ENCODE measurements at places on chromosomes 2 and 18. TPM values are rescaled to one million over a fixed set of nuclear protein-coding genes. Genes with fewer than 3 reads are reported as not detected.

DNA sequence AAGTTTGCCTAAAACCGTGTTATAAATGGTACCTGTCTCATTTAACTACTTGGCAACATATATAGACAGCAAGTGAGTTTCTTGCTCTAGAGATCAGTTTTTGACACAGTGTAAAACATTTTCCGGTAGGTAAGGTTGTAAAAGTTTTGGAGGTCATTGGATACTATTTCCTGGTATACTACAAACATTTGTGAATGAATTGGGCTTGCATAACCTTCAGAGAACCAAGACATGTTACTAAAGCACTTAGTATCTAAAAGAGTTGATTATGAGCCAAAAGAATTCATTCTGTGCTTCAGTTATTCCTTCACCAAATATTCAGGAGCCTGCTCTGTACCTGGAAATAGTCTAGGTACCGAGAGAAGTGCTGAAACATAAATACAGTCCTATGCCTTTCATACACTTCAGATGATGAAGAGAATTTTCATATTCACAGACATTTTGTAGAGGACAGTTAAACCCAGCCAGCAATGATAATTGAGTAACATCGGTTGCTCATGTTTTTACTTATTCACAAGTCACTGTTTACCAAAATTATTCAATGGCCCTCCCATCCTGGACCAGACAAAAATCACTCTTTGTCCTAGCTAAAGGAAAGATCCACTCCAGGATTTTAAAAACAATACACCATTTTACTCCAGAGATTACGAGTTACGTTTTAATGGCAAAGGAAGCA is 319.4 kb upstream of the RBMS1 start:
- peaks cover 4% of the 10 kb centered on the region for H3K27me3 ChIP-seq
- no peak overlapping the region for H3K27ac ChIP-seq
- H3K4me1 ChIP-seq, result no peaks in the 10 kb centered on the region
- no peak overlapping the region for H3K4me3 ChIP-seq
- H3K36me3 ChIP-seq, result no peaks in the 10 kb centered on the region

DNA sequence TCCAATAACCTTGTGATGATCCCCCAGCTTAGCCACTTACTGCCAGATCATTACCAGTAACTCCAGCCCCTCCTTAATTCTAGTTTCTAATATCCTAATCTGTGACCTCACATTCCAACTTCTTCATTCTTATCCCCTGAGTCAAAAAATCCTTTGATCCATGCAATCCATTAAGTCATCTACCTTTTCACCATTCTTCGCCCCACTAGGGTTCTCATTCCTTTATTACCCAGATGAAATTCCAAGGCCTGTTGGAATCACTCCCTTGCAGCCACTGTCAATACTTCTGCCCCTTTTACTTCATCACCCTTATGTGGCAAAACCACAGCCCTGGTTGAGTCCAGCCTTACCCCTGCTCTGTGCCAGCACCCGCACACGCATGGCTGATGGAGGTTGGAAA is 20.3 kb upstream of the IL36G start:
- H3K4me1 ChIP-seq, result no peaks in the 10 kb centered on the region
- DNase-seq, result no peak
- H3K27ac ChIP-seq, result no peak overlapping the region
- H3K4me3 ChIP-seq, result no peak overlapping the region
- H3K36me3 ChIP-seq, result no peaks in the 10 kb centered on the region
- H3K27me3 ChIP-seq, result peaks cover 22% of the 10 kb centered on the region

DNA sequence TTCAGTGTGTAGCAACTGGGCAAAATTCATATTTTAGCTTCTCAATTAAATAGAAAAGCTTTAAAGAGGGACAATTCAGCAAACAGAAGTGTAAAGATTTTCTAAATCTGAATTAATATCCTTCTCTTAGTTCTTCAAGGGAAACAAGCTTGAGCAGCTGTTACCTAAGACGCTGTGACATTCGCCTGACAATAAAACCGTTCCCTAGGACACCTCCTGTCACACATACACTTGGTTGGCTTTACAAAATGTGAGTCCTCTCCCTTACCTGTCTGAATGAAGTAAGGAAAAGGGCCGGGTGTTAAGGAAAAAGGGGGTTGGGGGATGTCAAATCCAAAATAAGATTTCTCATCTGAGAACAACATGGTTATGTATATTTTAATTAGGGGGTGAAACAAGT is 2.1 kb downstream of the SERTAD2 start:
- no peaks in the 10 kb centered on the region for H3K36me3 ChIP-seq
- DNase-seq, result no peak
- no peak overlapping the region for H3K27ac ChIP-seq

GRCh38 chr2:8357738-8358518 is 323.9 kb upstream of the ID2 start:
- H3K27ac ChIP-seq, result no peak overlapping the region
- H3K36me3 ChIP-seq, result no peaks in the 10 kb centered on the region
- no peaks in the 10 kb centered on the region for H3K4me1 ChIP-seq
- no peak for DNase-seq

- no peaks in the 10 kb centered on the region for H3K4me1 ChIP-seq
- H3K27me3 ChIP-seq, result no peaks in the 10 kb centered on the region
- H3K4me3 ChIP-seq, result no peak overlapping the region
- no peaks in the 10 kb centered on the region for H3K36me3 ChIP-seq
- no peak for DNase-seq
Observed at GRCh38 chr2:72036595-72036994, 111.1 kb downstream of the CYP26B1 start.

DNA sequence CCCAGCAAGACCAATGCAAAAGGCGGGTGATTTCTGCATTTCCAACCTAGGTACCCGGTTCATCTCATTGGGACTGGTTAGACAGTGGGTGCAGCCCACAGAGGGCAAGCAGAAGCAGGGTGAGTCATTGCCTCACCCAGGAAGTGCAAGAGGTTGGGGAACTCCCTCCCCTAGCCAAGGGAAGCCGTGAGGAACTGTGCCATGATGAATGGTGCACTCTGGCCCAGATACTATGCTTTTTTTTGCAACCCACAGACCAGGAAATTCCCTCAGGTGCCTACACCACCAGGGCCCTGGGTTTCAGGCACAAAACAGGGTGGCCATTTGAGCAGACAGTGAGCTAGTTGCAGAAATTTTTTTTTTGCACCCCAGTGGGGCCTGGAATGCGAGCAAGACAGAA is 662.6 kb upstream of the ACVR2A start:
- no peak for DNase-seq
- no peaks in the 10 kb centered on the region for H3K4me1 ChIP-seq
- no peaks in the 10 kb centered on the region for H3K27me3 ChIP-seq

DNA sequence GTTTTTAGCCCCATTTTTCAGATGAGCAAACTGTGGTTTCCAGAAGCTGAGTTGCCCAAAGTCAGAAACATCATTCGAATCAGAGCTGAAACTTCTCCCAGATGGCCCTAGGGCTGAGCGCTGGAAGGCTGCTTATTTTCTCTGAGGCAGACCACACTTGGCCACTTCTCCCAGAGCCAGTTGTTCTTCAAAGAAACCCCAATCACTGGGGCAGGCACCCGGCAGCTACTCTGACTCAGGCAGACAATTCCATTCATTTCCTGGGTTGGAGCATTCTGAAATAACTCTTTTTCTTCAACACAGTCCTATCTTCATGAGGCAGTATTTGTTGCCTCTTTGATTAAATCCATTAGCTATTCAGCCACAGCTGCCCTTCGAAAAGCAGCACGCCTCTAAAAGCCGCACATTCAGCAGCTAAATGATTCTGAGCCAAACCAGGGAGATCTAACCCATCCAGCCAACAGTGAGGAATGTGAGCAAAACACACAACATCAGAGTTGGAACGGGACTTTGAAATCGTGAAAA is 40.9 kb downstream of the LRATD1 start:
- H3K4me3 ChIP-seq, result no peak overlapping the region
- H3K36me3 ChIP-seq, result no peaks in the 10 kb centered on the region
- H3K27ac ChIP-seq, result no peak overlapping the region
- DNase-seq, result no peak

The TTN gene
- polyA plus RNA-seq, result 0.10 TPM

The CPO gene
- polyA plus RNA-seq, result not detected

The HOXD11 gene
- polyA plus RNA-seq, result not detected

The SERPINB13 gene
- polyA plus RNA-seq, result not detected

Measured in endothelial cell of umbilical vein (primary cell).